AG10803 (cell line): ENCODE measurements at places on chromosomes 1 and 21.
A peak's percentile ranks its signal among the peaks of the same experiment; 100 is the strongest.

DNA sequence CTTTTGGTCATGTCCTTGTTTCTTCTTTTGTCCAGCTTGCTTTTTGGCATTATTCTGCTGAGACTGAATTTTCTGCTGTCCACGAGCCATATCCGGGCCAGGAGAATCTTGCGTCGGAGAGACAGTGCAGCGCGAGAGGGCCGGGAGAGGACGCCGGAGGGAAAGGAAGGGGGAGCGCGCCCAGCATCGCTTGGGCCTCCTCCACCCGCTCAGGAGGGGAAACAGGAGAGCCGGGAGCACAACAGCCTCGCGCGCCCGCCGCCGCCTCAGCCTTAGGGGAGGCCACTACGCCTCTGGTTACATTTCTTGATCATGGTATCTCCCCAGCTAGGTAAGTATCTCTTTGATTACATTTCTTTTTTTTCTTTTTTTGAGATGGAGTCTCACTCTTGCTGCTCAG, 7.4 kb upstream of the DEGS1 start:
- DNase-seq, result peak; percentile 12

DNA sequence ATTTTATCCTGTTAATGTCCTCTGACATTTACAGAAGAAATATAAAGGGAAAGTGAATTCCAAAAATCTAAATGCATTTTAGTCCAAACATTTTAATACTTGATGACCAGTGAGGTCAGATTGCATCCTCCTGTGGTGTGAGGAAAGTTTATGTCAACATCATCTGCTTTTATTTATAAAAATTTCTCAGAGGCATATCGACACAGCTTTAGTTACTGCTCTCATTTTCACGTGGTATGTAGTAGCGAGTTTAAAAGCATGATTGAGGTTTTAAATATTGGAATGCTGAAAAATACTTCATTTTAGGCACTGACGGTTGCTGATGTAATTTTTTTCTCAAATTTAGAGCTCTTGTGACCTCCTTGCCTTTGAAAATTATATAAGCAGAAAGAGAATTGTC, 234.8 kb downstream of the HMCN1 start:
- DNase-seq, result peak; percentile 91

DNA sequence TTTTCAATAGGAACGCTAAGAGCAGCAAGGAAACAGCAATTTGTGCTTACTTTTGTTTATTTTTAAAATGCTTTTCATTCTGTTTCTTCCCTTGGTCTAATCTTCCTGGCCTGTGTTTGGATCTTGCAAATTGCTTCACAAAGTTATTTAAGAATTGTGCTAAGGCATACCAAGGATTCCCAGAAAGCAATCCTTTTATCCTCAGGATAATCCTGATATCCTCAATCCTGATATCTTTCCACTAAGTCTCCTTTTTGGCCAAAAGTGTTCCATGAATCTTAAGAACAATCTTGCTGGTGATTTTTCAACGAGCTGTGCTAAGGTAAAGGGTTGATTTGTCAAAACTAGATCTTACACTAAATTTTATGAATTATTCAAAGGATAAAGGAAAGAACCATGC, 1577.9 kb downstream of the PLA2G4A start:
- DNase-seq, result no peak

- peak; percentile 18 for DNase-seq
Observed at GRCh38 chr1:184419350-184420161, 32.7 kb downstream of the C1orf21 start.

DNA sequence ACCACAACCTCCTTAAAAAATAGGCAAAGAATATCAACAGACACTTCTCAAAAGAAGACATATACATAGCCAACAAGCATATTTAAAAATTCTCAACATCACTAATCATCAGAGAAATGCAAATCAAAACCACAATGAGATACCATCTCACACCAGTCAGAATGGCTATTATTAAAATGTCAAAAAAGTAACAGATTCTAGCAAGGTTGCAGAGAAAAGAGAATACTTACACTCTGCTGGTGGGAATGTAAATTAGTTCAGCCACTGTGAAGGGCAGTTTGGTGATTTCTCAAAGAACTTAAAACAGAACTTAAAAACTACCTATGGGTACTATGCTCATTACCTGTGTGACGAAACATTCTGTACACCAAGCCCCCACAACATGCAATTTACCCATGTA, 20.7 kb downstream of the CD1B start:
- DNase-seq, result no peak

DNA sequence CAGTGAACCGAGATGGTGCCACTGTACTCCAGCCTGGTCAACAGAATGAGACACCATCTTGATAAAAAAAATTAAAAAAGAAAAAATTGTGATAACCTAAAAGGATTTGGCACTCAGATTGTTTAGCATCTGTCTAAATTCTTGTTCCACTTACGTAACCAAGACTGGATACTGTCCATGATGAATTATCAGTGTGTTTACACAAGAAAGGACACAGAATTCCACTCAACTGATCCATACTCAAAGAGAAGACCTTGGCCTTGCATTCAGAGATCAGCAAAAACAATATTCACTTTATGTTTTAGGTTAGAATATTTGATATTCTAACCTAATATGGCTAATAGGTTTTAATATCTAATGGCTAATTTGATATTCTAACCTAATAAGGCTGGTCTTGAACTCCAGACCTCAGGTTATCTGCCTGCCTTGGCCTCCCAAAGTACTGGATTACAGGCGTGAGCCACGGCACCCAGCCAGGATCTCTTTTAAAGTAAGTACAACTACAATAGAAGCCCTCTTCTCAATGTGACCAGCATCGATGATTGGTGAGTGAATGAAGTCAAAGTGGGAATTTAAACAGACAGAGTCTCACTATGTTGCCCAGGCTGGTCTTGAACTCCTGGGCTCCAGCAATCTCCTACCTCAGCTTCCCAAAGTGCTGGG, 43.1 kb upstream of the COX20 start:
- peak; percentile 67 for DNase-seq

DNA sequence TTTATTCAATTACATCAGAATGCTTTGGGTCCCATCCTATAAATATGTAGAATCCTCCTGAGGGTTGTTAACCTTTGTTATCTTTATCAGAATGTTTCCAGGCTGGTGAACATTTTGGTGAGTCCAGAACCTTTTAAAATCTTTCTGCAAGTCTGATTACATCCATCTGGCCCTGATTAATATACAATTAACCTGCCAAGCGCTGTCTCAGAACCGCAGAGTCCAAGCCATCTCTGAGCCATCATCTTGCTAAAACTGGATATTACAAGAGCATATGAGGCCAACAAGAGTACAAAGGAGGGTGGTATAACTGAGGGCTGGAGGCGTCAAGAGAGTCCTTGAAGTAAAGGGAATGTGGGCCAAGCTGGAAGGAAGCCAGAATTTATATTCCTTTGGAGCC, 88.6 kb upstream of the ZC3H11B start:
- DNase-seq, result no peak

DNA sequence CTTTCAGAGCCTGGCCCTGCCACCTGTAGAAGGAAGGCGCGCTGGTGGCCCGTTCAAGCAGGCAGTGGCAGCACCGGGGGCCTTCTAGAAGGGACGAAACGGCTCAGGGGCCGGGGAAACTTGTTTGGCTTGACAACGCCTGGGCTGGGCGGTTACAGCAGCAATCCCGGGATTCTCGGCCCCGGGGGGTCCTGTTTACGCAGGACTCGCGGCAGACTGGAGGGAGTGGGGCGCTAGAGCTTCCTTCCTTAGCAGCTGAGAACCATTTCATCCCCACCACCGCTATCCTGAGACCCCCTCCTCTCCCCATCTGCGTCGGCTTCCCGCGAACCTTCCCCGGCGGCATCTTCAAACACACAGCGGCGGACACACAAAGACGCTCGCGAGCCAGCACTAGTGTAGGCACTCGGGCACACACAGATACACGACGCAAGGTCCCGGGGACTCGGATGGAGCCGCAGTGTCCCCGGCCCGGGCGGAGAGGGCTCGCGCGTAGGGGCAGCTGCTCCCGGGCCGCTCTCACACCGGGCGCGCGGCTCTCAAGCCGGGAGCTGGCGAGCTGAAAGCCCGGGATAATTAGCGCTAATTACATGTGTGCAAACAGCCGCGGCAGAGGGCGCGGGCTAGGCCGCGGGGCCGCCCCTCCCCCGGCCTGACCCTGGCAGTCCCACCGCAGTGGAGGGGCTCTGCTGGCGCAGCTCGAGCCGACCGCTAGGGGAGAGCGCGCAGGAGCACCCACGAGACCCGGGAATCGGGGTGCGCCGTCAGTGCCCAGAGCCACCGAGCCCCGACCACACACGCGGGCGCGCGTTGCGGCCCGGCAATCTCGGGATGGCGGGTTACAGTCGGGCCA, 271.4 kb downstream of the FOXD2 start:
- DNase-seq, result peak; percentile 16

DNA sequence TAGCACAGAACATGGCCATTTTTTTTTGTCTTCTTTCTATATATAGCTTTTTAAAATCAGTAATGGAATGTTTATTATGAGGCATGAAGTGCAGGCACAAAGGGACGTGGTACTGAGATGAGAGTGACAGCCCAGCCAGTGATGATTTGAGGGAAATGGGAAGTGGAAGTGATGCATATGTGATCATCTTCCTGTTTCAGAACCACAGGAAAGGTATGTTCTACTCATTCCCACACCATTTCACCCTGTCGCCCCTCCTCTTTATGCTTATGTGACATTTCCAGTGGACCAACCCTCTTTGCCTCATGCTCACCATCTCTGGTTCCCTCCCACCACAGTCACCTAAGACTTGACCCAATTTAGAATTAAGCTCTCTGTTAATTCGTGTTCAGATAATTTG, 24.3 kb downstream of the PTGS2 start:
- DNase-seq, result no peak

DNA sequence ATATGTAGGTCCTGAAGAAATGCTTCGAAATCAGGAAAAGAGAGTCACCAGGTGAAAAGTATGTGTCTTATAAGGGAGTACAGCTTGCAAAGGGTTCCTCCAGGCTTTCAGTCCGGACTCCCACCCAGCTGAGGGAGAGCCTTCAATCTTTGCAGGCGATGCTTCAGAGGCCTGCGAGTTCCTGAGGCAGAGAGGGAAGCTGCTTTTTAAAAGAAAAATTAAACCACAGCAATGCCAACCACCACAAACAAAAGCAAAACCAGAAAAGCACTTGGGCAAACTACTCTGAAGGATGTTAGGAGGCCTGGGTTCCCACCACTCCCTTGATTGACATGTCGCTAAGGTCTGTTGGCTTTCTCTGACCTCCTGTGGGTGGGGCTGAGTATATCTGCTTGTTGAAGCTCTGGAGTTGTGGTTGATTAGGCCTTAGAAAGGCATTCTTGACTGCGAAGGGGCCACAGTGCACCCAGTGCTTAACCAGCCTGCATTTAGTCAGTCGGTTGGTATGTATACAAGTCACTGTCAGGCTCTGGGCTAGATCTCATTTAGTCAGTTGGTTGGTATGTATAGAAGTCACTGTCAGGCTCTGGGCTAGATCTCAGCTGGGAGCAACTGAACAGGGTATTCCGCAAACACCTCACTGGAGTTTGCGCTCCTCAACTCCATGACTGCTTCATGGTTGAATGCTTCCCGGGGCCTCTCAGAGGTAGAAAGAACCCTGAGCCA, 1.2 kb downstream of the NIPAL3 start:
- DNase-seq, result peak; percentile 97

- no peak for DNase-seq
Observed at GRCh38 chr1:19825298-19825697, 10.2 kb upstream of the RNF186 start.

DNA sequence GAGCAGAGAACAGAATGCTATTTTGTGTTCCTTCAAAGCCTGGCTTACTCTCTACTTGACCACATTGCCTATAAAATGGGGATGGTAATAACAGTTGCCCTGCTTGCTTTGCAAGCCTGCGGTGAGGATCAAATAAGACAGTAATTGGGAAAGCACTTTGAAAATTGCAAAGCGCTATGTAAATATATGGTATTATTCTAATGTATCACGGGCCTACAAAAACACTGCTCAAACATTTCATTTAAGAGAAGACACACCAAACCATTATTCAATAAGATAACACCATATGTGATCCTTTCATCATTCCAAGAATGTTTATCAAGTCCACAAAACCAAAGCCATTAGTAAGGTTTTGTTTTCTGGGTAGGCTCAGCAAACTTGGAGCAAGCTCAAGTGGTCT, 208.4 kb downstream of the ROR1 start:
- no peak for DNase-seq

- DNase-seq, result no peak
Observed at GRCh38 chr1:80202118-80202517, 1195.6 kb upstream of the ADGRL4 start.

DNA sequence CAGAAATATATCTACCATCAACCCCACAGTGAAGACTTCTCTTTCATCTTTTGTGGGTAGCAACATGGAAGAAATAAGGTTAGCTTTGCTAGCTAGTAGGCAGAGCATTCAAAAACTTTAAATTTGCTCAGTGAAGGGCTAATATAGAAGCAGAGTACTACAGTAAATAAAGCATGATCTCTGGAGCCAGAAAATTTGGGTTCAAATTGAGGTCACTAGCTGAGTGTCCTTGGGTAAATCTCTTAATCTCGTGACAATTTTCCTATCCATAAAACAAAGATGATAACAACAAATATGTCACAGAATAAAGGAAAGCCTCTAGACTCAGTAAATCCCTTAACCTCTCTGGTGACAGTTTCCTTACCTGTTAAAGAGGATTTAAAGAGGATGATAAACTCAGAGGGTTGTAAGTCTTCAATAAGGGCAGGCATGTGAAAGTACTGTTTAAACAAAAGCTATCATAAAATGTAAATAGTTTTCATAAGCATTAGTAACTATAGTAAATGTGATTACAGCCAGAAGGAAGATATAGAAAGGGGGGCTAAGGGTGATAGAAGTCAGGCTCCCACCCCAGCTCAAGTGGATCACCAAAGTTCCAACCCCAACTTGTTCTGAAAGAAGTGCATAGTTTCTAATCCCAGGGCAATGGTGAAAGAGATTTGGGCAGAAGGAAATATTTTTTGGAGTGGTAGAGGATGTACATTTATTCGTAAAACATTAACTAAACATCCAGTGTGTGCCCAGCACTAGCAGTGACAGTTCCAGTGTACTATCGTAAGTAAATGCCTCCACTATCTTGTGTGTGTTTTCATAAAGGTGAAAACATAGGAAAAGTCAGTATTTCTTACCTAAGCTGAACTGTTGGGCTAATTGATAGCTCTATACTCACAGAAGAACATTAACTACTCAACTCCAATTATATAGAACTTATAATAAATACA, 24.8 kb downstream of the TM2D1 start:
- no peak for DNase-seq

GRCh38 chr1:236465959-236466303, 57.9 kb upstream of the LGALS8 start:
- DNase-seq, result no peak

GRCh38 chr1:147787765-147788164, 27.4 kb upstream of the GJA5 start:
- DNase-seq, result no peak

DNA sequence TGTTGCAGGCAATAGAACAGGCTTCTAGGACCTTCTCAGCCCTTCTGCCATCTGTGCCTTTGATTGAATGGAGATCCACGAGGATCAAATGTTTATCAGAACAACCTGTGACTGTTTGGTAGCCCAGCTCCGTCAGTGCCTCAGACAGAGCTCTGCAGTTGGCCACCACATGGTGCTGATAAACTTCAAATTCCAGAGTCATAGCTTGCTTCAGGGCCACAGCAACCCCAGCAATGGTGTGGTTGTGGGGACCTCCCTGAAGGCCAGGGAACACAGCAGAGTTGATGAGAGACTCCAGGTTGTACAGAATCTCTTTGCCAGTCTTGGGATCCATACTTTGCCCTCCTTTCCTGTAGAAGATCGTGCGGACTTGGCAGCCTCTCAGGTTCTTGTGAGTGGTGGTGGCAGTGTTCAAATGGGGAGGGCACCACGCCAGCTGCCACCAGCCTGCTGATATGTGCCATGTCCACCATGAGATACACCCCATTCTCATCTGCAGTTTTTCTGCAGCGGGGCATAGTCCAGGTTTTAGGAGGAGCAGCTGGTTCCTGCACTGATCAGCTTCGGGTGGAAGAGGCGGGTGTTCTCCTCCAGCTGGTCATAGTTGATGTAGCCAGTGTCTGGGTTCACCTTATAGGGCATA, 82.9 kb upstream of the ARTN start:
- no peak for DNase-seq
